Activated naive CD4-positive, alpha-beta T cell treated with Interleukin-2 at 50 U/mL for 16 hours (primary cell): ENCODE measurements at places on chromosomes 7 and 10.
A peak's percentile ranks its signal among the peaks of the same experiment; 100 is the strongest.

DNA sequence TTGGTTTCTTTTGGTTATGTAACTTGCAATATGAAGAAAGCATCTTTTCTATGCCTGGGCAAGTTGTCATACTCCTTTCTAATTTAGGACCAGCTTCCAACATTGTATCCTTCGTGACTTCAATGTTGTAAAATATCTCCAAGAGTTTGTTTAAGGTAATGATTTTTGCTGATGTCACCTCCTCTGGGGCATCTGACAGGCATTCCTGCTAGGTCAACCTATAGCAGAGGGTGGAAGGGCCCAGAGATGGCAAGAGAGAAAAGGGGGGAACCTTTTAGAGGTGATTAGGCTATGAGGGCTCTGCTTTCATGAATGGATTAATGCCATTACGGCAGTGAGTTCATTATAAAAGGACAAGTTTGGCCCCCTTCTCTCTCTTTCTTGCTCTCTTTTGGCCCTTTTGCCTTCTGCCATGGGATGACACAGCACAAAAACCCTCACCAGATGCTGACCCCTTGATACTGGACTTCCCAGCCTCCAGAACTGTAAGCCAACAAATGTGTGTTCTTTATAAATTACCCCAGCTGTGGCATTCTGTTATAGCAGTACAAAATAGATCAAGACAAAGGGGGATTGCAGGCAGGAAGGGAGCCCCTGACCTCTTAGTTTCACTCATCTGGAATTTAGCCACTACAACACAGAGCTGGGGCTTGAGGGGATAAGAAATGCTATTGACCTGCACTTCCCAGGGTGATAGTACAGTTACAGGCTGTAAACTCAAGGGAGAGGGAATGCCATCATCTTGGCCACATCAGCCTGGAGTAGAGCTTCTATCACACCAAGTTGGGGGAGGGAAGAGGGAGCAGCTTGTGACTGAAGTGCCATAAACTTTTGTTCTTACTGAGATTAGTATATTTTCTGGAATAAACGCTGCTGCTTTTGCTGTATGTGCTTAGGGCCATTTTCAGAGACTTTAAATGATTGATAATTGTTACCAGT lies 195.9 kb downstream of the CFTR start:
- no peak for DNase-seq

DNA sequence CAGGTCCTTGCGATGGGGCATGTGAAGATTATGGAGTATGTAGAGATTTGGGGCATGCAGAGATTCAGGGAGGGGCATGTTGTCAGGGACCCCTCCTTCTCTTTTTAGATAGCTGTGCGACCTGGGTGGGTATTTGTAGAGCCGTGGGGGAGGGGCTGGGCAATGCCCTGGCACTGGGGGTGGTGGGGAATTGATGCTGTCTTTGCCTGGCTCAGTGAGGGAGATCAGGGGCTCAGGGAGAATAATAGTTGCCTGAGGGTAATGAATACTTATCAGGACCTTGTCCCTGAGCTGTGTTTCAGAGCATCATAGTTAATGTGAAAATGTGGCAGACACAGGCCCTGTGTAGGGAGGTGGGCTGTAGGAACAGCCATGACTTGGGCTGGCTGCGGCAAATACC lies 3.5 kb downstream of the RAMP3 start:
- no peak for DNase-seq

DNA sequence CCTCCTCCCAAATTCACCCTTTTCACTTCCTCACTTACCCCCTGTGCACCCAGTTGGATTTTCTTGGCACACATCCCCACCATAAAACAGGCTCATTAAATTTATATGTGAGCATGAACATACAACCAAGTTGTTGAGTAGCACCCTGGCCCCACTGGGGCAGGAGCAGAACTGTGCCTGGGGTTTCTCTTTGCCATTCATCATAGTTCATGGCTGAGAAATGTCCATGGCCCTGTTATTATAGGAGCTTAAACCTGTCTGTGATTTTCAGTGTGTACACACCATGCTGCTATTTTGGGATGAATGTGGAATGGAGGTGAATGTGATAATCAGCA lies 618.8 kb downstream of the LRMDA start:
- DNase-seq = no peak

DNA sequence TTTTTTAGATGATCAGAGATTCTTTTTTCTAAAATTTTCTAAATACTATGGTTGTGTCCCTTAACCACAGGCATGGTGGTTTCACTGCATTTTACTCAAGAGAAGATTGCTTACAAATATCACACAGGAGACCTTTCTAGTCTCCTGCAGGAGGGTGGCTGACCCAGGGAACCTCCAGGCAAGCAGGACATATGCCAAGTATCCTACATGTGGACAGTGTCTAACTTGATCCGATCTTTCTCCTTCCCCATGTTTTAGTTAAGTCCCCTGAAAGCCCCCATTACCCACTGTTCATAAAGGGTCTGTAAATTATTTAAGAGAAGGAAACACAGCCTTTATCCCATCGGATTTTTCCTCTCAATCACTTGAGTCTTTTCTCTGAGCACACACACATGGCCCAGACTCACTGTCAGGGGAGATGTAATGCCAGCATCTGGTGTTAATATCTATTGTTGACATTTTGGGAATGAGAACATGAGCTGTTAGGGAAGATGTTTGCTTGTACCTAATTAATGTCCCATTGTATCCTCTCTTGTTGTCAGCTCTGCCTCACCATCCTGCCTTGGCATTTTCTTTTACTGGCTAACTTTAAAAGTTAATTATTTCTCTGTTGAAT lies 755.2 kb downstream of the AUTS2 start:
- no peak for DNase-seq

DNA sequence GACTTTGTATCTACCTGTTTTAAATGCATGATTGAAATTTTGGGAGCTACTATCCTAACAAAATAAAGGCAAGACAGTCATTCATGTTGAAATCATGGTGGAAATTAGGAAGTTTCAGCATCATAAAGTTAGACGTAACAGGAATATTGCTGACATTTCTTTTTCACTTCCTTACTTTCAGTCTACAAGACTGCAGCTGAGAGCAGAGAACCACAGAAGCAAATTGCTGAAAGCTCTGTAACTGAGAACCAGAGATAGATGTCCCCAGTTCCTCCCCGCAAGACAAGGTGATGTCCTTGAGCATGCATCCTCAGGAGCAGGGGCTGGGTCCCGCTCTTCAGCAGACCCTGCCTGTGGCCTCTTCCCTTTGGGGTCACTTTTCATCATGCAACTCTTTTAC lies 466.3 kb upstream of the POM121L12 start:
- no peak for DNase-seq

GRCh38 chr7:25073451-25073850 lies 51.6 kb downstream of the CYCS start:
- no peak for DNase-seq

DNA sequence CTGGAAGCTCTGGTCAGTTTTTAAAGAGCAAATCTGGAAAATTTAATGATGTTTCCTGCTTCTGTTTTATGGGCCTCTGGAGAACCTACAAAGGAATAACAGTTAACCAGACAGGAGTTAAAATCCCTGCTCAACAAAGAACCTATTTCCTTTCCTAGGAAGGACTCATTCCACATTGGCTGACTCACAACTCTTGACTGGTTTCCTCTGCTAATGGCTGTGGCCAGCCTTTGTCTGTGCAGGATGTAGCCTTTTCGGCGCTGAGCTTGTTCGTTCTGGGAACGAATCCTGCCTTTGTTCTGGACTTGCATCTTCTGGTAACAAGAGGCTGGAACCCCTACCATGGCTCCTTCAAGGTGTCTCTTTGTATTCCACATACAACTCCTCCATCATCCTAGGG lies 112.8 kb upstream of the PDCD4 start:
- DNase-seq = no peak

GRCh38 chr10:43524434-43525247 lies 49.8 kb downstream of the ZNF239 start:
- no peak for DNase-seq

- DNase-seq = no peak
These were observed 1.2 kb downstream of the SORCS1 start for GRCh38 chr10:107163076-107163855.

DNA sequence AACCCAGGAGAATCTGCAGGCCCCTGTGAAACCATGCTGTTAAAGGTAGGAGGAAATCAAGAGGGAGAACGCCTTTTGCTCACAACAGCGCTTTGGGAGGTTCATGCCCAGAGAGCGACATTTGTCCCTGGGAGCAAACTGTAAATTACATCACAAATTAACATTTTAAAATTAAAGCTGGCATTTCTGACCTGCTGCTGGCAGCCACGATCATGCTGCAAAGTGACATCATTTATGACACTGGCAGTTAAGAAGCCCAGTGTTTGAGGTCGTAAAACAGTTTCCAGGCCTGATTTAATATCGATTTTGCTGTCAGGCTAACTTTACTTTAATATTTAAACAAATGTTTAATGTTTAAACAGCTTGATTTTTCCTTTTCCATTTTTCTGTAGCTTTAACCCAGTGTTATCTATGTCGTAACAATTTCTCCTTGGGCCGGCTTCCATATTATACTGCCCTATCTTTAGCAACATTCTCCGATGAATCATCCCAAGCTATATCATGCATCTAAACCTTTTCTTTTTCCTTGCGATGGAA lies 86.5 kb upstream of the NPVF start:
- no peak for DNase-seq

DNA sequence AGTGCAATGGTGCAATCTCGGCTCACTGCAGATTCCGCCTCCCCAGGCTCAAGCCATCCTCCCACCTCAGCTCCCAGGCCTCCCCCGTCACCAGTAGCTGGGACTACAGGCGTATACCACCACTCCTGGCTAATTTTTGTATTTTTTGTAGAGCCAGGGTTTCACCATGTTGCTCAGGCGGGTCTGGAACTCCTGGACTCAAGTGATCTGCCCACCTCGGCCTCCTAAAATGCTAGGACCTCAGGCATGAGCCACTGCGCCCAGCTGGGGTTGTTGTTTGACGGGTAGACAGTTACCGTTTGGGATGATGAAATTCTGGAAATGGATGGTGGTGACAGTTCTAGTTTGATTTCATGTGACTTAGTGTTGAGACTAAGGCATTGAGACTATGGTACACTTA lies 15.3 kb downstream of the CALML3 start:
- no peak for DNase-seq

GRCh38 chr7:15335390-15335789 lies 226.4 kb downstream of the AGMO start:
- DNase-seq = no peak

GRCh38 chr10:59586407-59586891 lies 123.2 kb downstream of the SLC16A9 start:
- no peak for DNase-seq

DNA sequence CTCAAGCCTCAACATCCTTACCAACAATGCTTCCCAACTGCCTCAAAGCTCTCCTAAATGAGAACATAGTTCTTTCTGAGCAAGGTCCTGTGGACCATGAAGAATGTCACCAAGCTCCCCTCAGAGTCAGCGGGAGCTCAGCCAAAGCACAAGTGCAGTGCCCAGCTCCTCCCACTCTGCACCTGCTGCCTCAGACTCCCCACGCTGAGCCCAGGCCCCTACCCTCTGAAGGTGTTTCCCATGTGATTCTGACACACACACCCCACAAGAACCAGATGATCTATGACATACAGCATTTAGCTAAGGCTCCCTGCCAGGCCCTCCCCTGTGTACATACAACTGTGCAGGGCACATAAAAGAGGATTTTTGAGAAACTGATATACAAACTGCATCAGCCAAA lies 19.2 kb downstream of the ERCC6 start:
- no peak for DNase-seq

DNA sequence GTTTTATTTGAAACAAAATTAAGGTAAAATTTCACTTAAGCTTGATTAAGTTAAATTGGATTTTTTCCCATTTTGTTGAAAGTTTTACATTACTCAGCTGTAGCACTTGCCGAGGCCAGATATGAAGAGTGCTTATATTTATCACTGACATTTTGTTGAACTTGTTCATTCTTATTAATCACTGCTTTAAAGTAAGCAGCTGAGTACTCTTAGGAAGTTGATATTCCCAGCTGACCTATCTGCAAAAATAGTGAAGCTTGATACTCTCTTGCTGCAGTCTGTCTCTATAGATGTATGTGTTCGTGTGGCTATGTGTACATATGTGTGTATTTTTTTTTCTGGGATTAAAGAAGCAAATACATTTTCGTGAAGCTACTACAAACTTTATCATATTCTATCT lies 150.0 kb downstream of the SKAP2 start:
- no peak for DNase-seq

DNA sequence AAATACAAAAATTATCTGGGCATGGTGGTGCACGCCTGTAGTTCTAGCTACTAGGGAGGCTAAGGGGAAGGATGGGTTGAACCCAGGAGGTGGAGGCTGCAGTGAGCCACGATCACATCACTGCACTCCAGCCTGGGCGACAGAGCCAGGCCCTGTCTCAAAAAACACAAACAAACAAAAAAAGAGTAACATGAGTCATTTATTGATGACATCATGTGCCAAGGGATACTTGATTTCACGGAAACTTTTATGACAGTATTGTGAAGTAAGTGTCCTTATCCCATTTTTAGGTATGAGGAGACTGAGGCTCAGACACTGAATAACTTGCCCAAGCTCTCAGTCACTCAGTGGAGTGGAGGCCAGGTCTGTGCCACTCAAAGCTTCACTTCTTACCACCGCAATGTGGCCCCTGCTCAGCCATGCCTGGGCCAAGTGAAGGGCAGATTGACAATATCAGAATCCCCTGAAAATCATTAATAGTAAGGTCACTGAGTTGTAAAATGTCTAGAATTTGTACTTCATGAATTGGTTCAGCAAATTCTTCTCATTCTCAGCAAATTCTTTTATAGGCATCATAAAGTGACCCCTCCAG lies 36.5 kb downstream of the EMX2 start:
- DNase-seq = no peak

GRCh38 chr10:133422807-133423771 lies 1.3 kb downstream of the SPRN start:
- DNase-seq = no peak

DNA sequence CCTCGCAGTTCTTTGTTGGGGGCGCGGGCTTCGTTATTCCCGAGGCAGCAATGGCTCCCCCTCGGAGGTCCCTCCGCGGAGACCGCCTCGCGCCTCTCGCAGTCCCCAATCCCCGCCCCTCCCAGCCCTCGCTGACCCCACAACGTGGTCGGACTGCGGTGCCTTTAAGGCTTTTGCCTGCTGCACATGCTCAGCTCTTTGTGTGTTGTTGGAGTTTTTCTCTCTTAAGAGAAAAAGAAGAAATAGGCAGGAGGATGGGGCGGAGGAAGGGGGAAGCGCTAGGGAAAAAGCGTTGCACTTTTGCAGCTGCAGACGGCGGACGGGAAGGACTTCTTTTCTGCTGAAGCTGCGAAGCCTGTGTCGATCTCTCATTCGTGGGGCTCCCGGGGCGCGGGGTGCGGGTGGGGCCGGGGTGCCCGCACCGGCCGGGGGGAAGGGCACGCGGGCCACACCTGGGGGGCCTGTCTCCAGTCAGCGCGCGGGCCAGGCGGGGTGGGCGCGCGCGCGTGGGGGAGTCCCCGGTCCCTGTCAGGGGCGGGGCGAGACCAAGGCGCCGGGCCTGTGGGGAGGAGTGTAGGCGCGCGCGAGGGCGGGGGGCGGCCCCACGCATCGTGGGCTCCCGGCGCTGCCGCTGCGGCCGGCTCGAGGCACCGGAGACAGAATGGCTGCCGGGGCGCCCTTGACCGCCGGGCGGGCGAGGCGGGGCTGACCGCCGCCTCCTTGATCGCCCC lies 445 bp upstream of the ATRNL1 start:
- peak; percentile 4 for DNase-seq

- DNase-seq = no peak
These were observed 49.3 kb downstream of the CCDC6 start for GRCh38 chr10:59857049-59857448.

GRCh38 chr10:78961760-78962159 lies 107.0 kb upstream of the ZMIZ1 start:
- no peak for DNase-seq
